ENCODE measurements at places on chromosomes 2 and 18. TPM values are rescaled to one million over a fixed set of nuclear protein-coding genes. Genes with fewer than 3 reads are reported as not detected.
A peak's percentile ranks its signal among the peaks of the same experiment; 100 is the strongest.

The UGT1A6 gene
- total RNA-seq: not detected

DNA sequence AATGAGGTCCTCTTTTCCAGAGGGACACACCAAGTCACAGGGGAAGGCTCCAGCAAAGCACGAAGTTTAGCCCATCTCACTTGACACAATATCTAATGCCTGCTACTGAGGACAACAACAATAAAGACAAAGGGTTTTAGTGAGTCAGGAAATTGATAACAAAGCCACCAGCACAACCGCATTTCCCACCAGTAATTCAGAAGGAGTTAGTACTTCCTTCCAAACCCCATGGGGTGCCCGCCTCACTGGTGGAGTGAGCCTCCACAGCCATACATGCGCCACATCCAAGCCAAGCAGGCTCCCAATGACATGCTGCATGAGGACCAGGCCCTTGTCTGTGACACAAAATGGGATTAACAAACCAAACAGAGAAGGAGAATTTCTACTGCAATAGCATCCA lies 40.1 kb downstream of the MRPL35 start:
- no peak for DNase-seq

DNA sequence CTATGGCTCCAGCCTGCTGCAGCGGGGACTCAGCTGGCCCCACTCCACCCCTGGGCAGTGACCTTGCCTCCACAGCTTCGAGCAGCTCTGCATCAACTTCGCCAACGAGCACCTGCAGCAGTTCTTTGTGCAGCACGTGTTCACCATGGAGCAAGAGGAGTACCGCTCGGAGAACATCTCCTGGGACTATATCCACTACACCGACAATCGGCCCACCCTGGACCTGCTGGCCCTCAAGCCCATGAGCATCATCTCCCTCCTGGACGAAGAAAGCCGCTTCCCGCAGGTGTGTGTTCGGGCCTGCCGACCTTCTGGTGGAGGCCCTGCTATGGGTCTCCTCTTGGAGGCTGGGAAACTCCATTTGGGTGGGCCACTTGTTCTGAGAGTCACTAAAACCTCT lies 48.6 kb downstream of the MYO7B start:
- DNase-seq: no peak

The CD302 gene
- total RNA-seq: 6.1 TPM

- DNase-seq: no peak
These were observed 721 bp downstream of the FHOD3 start for GRCh38 chr18:36298126-36298741.

The SIX2 gene
- not detected for total RNA-seq

The CCDC195 gene
- not detected for total RNA-seq

DNA sequence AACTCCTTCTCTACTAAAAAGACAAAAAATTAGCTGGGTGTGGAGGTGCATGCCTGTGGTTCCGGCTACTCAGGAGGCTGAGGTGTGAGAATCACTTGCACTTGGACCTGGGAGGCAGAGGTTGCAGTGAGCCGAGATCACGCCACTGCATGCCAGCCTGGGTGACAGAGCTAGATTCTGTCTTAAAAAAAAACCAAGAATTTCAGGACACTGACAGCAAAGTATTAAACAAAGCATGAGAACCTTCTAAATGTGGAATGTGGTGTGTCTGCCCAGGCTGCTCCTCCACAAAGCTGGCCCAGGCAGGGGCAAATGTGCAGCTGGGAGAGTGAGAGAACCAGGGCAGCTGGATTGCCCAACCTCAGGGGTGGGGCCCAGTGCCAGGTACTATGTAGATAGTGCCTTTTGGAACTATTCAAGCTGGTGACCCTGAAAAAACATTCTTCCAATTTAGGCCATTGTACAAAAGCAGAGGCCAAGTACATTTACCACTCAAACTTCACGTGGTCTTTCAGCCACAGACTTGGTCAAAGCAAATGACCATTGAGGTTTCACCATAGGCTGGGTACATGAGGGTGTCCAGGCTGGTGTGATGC lies 6.7 kb upstream of the UGT1A5 start:
- DNase-seq: peak; percentile 1

GRCh38 chr2:38352336-38352735 lies 24.7 kb downstream of the ATL2 start:
- no peak for DNase-seq

DNA sequence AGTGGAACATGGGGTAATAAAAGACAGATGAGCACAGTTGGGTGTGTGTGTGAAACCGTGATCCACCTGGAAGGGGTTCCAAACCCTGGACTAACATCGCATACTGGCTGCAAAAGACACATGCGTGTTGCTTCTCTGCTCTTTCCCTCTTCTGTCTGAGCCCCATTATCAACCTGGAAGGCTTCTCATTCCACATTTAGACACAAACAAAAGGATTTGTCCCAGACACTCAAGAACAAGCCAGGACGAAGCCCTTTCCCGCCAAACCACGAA lies 7.0 kb upstream of the SP9 start:
- no peak for DNase-seq

DNA sequence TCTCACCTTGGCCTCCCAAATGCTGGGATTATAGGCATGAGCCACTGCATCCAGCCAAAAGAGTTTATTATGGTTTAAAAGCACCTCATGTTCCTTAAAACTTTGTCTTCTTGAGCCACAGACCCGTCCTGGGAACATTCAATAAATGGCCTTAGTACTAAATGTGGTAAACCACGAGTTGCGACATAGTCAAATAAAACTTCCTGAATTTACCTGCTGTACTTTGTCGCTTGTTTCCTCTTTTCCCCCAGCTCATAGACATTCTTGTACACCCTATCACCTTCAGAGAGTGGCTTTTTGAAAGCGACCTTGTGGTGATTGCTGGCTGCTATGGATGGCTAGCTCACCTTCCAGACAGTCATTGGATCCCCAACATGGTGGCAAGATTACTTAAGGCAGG lies 310.4 kb downstream of the LRRTM1 start:
- peak; percentile 13 for DNase-seq

Data from IMR-90 (cell line).